ENCODE measurements at places on chromosomes 11 and 22. TPM values are rescaled to one million over a fixed set of nuclear protein-coding genes. Genes with fewer than 3 reads are reported as not detected.

Gene IL17REL
- 0.05 TPM for total RNA-seq

Gene C22orf31
- total RNA-seq: not detected

Gene DBX1
- total RNA-seq: not detected

Gene BATF2
- 0.65 TPM for total RNA-seq

Gene FADD
- total RNA-seq: 63.7 TPM
